ENCODE measurements at places on chromosomes 1 and 21.

DNA sequence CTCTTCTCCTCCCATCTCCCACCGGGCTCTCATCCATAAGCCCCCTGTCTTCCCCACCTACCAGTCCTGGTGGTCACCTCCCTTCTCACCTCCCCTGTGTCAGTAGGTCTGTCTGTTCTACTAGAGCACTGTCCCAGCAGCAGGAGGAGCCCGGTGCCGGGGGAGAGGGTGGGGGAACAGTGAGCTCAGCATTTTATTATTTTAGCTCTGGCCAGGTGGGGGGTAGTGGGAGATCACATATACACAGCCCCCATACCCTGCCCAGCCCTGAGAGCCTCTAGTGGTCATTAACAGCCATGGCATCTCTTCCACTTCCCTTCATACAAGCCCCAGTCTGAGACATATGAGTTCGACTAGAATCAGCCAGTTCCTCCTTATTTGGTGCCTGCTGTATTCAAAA, at the start of gene TMOD4:
TMOD4 (minus strand) TSS at position 119 of the 400 bp plus-strand sequence. CDS start 1,106 bp downstream, outside the sequence.
- DNase-seq = no peak

GRCh38 chr1:44808063-44808937, at the start of gene BTBD19:
Gene BTBD19 (plus strand): TSS chr1:44808523. CDS start chr1:44808821, 298 bp downstream.
- peak; percentile 78 for DNase-seq

GRCh38 chr1:67627906-67628305, 57.1 kb upstream of the GADD45A start:
- DNase-seq = no peak

GRCh38 chr1:56639211-56639610, 5.9 kb upstream of the PRKAA2 start:
- DNase-seq = no peak

Measured in kidney tubule cell (primary cell).